MCF 10A (cell line): ENCODE measurements at places on chromosomes 16 and 17. TPM values are rescaled to one million over a fixed set of nuclear protein-coding genes. Genes with fewer than 3 reads are reported as not detected.
A peak's percentile ranks its signal among the peaks of the same experiment; 100 is the strongest.

GRCh38 chr17:81631482-81631881 lies 5.4 kb downstream of the NPLOC4 start:
- no peak overlapping the region for H3K4me3 ChIP-seq
- peaks cover 61% of the 10 kb centered on the region for H3K36me3 ChIP-seq
- DNase-seq = no peak
- H3K4me1 ChIP-seq = peaks cover 6% of the 10 kb centered on the region
- no peak overlapping the region for H3K27ac ChIP-seq

- DNase-seq = no peak
- no peak overlapping the region for H3K27ac ChIP-seq
- peaks cover 42% of the 10 kb centered on the region for H3K27me3 ChIP-seq
- no peaks in the 10 kb centered on the region for H3K36me3 ChIP-seq
Observed at GRCh38 chr16:24203675-24204074, 52.5 kb upstream of the CACNG3 start.

- peaks cover 5% of the 10 kb centered on the region for H3K4me1 ChIP-seq
- no peaks in the 10 kb centered on the region for H3K36me3 ChIP-seq
- peak; percentile 46 for DNase-seq
- H3K27ac ChIP-seq = peak overlapping the region; percentile 5
- H3K27me3 ChIP-seq = peaks cover 24% of the 10 kb centered on the region
Observed at GRCh38 chr16:8572919-8573724, 17.2 kb downstream of the TMEM114 start.

DNA sequence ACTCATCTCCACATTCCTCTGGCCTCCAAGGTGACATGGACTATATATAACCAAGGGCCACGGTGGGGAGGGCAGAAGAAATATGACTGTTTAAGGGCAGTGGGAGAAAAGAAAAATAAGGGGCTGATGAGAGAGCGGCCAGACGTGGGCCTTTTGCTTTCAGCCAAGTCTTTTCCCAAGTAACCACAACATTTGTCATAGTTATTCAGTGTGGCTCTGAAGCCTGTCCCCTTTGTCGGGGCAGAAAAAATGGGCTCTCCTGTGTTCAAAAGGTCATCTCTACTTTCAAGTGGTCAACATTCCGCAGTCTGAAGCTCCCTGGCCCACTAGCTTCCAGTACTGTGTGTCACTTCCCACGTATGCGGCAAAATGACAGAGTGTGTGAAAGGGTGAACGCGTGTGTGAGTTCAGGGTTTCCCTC lies 245.4 kb downstream of the NTN1 start:
- no peak overlapping the region for H3K27ac ChIP-seq
- no peaks in the 10 kb centered on the region for H3K27me3 ChIP-seq
- H3K36me3 ChIP-seq = no peaks in the 10 kb centered on the region
- DNase-seq = no peak
- H3K4me3 ChIP-seq = no peak overlapping the region

- H3K4me3 ChIP-seq = no peak overlapping the region
- H3K4me1 ChIP-seq = peaks cover 32% of the 10 kb centered on the region
- no peak for DNase-seq
- H3K36me3 ChIP-seq = peaks cover 8% of the 10 kb centered on the region
- H3K27me3 ChIP-seq = no peaks in the 10 kb centered on the region
Observed at GRCh38 chr17:2602597-2603017, 9.2 kb downstream of the PAFAH1B1 start.

DNA sequence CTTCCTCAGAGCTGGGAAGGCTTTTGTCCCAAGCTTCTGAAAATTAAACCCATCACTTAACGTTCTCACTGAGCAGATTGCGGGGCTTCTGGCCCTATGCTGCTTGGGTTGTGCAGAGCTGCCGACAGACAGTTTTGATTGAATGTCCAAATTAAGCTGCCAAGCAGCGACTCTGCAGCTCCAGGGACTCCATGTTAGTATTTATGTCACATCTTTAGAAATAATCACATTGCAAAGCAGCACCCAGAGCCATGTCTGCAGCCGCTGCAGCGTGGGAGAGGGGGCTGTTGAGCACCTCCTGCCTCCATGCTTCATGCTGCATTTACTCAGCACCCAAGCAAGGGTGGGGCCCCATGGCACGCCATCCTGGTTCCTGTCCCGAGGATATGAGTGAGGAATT lies 178.2 kb upstream of the CACNG3 start:
- no peak overlapping the region for H3K4me3 ChIP-seq
- no peak overlapping the region for H3K27ac ChIP-seq

DNA sequence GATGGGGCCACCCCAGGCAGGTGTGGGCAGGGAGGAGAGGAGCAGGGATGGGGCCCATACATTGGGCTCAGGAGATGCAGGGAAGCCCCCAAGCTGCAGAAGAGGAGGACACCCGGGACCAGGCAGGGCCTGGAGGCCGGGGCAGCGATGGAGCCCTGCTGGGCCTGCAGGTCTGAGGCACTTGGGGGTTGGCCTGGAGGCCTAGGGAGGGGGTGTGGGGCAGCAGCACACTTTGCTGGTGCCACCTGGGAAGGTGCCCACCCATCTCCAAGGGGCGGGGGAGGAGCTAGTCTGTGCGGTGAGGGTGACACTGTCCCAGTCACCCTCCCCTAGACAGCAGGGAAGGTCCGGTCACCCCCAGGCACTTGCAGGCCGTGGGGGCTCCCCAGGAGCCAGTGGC lies 6.4 kb upstream of the CCDC57 start:
- H3K36me3 ChIP-seq = no peaks in the 10 kb centered on the region
- peak overlapping the region; percentile 90 for H3K27ac ChIP-seq
- H3K27me3 ChIP-seq = no peaks in the 10 kb centered on the region
- DNase-seq = no peak

GRCh38 chr16:89201439-89202377 lies 1.4 kb upstream of the SLC22A31 start:
- H3K4me3 ChIP-seq = no peak overlapping the region
- peaks cover 16% of the 10 kb centered on the region for H3K27me3 ChIP-seq
- no peak overlapping the region for H3K27ac ChIP-seq
- DNase-seq = no peak

- DNase-seq = no peak
- no peaks in the 10 kb centered on the region for H3K27me3 ChIP-seq
- no peak overlapping the region for H3K4me3 ChIP-seq
- peaks cover 5% of the 10 kb centered on the region for H3K4me1 ChIP-seq
- no peaks in the 10 kb centered on the region for H3K36me3 ChIP-seq
Observed at GRCh38 chr16:88911136-88911945, 44.9 kb upstream of the PABPN1L start.

DNA sequence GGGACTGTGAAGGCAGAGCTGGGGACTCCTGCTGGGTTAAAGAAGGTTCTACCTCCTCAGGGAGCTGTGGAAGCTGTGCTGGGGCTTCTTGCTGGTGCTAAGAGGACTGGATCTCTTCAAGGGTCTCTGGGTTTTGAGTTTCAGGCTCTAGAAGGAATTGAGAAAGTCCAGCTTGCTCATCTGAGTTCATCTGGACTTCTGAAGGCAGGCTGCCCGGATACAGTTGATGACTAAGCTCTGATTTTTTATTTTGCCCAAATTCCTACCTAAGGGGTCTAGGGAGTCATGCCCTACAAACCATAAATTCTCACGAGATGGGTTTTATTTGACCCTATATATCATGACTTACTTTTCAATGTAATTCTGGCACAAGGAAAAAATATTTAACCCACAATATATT lies 46.8 kb upstream of the TMEM97 start:
- H3K36me3 ChIP-seq = no peaks in the 10 kb centered on the region
- peaks cover 6% of the 10 kb centered on the region for H3K4me1 ChIP-seq
- no peak for DNase-seq

DNA sequence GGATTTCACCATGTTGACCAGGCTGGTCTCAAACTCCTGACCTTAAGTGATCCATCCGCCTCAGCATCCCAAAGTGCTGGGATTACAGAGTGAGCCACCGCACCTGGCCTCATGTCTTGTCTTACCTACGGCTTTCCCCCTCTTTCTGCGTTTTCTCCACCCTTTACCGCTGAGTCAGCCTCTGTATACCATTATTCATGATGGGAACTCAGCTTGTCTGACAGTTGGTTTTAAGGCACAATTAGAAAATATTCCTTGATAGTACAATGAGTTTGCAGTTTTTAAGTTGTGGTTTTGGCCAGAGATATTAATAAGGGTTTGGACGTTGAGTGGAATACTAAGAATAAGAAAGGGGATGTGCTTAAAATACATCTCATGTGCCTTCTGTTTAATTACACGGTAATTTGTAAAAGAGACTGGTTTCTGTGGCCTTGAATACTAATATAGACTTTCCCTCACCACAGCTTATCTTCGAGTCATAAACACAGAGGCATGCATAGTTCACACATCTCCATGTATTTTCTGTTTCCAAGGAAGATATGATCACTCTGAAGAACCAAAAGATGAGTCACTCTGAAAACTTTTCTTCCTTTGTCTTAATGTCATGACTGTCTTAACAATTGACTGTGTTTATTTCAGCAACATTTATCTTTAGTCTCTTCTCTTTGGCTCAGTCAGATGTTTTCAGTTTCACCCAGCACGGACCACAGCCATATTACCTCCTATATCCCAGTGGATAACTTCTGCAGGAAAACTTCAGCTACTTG lies 54.4 kb downstream of the PITPNC1 start:
- peak; percentile 77 for DNase-seq
- peak overlapping the region; percentile 79 for H3K27ac ChIP-seq
- H3K36me3 ChIP-seq = no peaks in the 10 kb centered on the region
- peaks cover 25% of the 10 kb centered on the region for H3K4me1 ChIP-seq
- H3K4me3 ChIP-seq = peak overlapping the region; percentile 24

- no peak overlapping the region for H3K27ac ChIP-seq
- no peak overlapping the region for H3K4me3 ChIP-seq
- H3K27me3 ChIP-seq = no peaks in the 10 kb centered on the region
Observed at GRCh38 chr16:51641191-51641765, 490.2 kb upstream of the SALL1 start.

DNA sequence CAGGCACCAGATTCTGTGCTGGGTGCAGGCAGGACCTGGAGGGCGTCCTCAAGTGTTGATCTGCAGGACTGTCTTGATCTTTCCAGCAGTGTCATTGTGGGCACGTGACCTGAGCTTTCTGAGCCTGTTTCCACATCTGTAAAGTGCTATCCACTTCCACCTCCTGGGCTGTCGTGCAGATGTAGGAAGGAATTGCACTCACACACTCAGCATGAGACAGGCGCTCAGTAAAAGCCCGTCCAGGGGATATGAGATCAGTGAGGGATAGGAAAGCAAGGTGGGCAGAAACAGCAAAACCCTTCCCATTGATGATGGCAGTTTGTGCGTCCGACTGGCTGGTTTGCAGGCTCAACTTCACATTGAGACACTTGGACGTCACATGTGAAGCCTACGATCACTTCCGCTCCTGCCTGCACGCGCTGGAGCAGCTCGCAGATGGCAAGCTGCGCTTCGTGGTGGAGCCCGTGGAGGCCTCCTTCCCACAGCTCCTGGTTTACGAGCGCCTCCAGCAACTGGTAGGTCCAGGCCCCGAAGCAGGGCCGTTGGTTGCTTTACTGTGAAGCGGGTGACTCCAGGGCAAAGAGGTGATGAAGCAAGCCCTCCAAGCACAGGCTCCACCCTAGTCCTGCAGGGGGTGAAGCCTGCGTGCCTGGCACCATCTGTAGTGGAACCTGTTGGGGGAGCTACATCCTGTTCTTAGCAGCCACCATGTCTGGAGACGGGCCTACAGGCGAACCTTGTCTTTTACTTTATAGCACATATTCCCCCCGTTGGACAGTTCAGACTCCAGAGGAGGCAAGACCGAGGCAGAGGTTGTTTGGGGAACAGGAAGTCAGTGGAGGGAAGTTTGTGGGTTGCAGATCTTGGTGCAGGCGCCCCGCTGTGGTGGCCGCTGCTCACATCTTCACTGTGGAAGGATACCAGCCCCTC lies 23.0 kb downstream of the METTL22 start:
- no peaks in the 10 kb centered on the region for H3K4me1 ChIP-seq
- no peak for DNase-seq
- no peaks in the 10 kb centered on the region for H3K27me3 ChIP-seq
- H3K36me3 ChIP-seq = peaks cover 66% of the 10 kb centered on the region

DNA sequence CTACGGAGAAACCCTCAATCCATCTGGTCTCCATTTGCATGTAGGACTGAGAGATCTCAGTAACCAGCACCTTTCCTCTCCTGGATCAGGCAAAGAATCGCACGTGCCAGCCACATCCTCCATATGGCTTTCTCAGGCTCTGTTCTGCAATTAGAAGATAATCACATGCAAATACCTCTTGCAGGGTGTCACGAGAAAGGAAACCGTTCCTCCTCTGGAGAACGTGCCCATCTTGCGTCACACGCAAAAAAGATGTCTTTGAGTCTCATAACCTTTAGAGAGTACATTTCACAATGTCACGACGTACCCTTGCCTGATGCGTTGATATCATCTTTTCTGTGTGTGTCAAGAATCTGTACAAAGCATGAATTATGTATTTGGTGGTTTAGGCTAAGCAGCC lies 36.2 kb upstream of the DNAH17 start:
- no peak overlapping the region for H3K4me3 ChIP-seq
- no peaks in the 10 kb centered on the region for H3K36me3 ChIP-seq
- no peaks in the 10 kb centered on the region for H3K27me3 ChIP-seq
- DNase-seq = no peak

- peaks cover 97% of the 10 kb centered on the region for H3K36me3 ChIP-seq
- peaks cover 9% of the 10 kb centered on the region for H3K4me1 ChIP-seq
- H3K27ac ChIP-seq = no peak overlapping the region
Observed at GRCh38 chr16:56475201-56475600, 23.8 kb downstream of the OGFOD1 start.

DNA sequence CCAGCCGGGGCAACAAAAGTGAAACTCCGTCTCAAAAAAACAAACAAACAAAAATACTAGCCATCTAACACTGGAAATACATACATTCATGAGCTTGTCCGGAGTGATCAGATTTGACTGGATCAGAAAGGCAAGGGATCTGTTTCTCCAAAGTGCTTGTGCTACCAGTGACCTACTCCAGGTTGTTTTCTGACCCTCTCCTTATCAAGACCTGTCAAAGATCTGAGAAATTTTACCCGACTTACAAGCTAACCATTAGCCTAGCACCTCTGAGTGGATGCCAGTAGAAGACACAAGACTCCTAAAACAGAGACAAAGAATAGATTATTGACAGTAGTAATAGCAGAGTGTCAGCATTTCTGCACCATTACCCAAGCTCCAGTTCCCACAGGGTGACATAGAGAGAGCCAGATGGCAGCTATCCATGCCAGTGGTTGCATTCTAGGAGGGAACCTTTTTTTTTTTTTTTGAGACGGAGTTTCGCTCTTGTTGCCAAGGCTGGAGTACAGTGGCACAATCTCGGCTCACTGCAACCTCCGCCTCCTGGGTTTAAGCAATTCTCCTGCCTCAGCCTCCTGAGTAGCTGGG lies 9.8 kb downstream of the ASPA start:
- DNase-seq = no peak
- peaks cover 67% of the 10 kb centered on the region for H3K27me3 ChIP-seq
- no peak overlapping the region for H3K27ac ChIP-seq

TMED6 gene
- 0.51 and 1.2 TPM in 2 replicates for total RNA-seq

TBC1D3H gene
- total RNA-seq = not detected in 2 replicates

C1QTNF1 gene
- 3.0 and 3.3 TPM in 2 replicates for total RNA-seq

CXCL16 gene
- 16.7 and 20.6 TPM in 2 replicates for total RNA-seq

SPHK1 gene
- 7.1 and 12.6 TPM in 2 replicates for total RNA-seq

ABCA9 gene
- total RNA-seq = 4.5 and 7.8 TPM in 2 replicates

GRAP gene
- not detected in 2 replicates for total RNA-seq
